Bone marrow (tissue), 2 donors: ENCODE measurements at places on chromosomes 6 and 20.

GRCh38 chr6:110018486-110018885, 40.4 kb downstream of the GPR6 start:
- DNase-seq, result no peak

DNA sequence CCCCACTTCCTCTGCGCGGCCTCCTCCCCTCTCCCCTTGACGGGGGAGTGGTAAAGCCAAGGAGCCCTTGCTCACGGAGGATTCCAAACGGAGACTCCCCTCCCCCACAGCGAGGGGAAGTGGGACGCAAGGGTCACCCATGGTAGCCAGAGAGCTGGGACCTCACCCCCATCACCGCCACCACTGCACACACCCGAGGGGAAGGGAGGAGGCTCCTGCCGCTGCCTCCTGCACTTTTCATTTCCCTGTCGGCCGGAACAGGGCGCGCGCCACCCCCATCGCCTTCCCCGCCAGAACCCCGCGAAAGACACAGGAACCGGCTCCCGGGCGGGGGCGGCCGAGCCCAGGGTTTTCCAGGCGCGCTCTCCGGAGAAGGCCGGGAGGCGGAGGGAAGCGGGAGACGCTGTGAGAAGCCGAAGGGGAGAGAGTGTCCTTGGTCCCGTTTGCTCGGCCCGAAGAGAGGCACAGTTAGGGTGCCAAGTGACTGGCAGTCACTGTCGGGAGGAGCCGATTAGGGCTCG, 789 bp downstream of the CCND3 start:
- no peak for DNase-seq

DNA sequence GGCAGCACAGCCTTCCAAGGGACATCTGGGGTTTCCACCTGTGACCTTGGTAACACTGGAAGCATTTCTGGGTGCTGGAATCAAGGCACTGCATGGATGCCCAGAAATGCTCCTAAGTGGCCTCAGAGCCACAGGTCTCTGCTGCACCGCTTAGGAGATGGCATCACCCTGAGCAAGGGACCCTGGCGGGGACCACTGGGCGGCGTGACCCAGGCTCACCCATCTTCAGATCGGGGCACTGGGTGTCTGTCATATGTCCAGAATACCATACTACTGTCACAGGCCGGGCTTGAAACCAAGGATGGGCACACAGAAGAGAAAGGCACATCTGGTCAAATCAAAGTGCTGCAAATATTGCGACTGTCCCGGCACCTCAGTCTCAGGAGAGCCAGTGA, 45.9 kb downstream of the SSR1 start:
- DNase-seq, result no peak

DNA sequence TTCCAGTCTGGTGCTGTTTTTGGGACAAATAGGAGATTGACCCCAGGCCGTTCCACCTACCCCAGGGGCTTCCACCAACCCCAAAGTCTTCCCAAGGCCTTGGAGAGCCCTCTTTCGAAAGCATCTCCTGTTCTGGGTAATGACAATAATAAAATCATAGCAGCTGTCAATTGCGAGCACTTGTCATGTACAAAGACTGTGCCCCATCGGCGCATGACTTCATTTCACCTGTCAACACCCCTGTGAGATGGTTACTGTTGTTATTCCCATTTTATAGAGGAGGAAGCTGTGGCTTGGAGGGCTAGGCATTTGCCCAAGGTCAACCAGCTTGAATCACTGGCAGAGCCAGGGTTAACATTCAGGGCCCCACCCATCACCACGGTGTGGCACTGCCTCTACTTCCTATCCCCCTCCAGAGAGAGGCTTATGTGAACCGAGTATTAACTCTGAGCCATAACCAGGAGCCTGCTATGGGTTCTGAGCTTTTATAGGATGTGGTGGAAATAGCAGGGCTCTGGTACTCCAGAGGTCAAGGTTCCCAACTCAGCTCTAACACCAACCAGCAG, 51.2 kb downstream of the HNF4A start:
- no peak for DNase-seq
